ENCODE measurements at places on chromosomes 11 and 22. TPM values are rescaled to one million over a fixed set of nuclear protein-coding genes. Genes with fewer than 3 reads are reported as not detected.

- peak overlapping the region; percentile 86 for H3K4me3 ChIP-seq
- H3K36me3 ChIP-seq: peaks cover 5% of the 10 kb centered on the region
- no peaks in the 10 kb centered on the region for H3K27me3 ChIP-seq
- no peak for DNase-seq
- peaks cover 24% of the 10 kb centered on the region for H3K4me1 ChIP-seq
- H3K27ac ChIP-seq: no peak overlapping the region
Measured at GRCh38 chr11:119423509-119424254, 710 bp upstream of the THY1 start.

GRCh38 chr11:121551463-121551862 lies 98.7 kb upstream of the SORL1-AS1 start:
- no peaks in the 10 kb centered on the region for H3K36me3 ChIP-seq
- no peak overlapping the region for H3K4me3 ChIP-seq
- no peaks in the 10 kb centered on the region for H3K4me1 ChIP-seq

Gene ADAMTS8
- 0.20 TPM for total RNA-seq

Gene OR4A16
- not detected for total RNA-seq

GRCh38 chr22:35148866-35149548 lies 83.0 kb downstream of the ISX start:
- no peaks in the 10 kb centered on the region for H3K27me3 ChIP-seq
- H3K4me1 ChIP-seq: no peaks in the 10 kb centered on the region
- no peak overlapping the region for H3K27ac ChIP-seq
- H3K4me3 ChIP-seq: no peak overlapping the region

GRCh38 chr11:3933165-3933628 lies 77.7 kb downstream of the STIM1 start:
- no peaks in the 10 kb centered on the region for H3K27me3 ChIP-seq
- no peaks in the 10 kb centered on the region for H3K36me3 ChIP-seq
- H3K4me3 ChIP-seq: no peak overlapping the region
- DNase-seq: no peak
- no peak overlapping the region for H3K27ac ChIP-seq
- no peaks in the 10 kb centered on the region for H3K4me1 ChIP-seq

Gene BACE1
- total RNA-seq: 32.6 TPM

DNA sequence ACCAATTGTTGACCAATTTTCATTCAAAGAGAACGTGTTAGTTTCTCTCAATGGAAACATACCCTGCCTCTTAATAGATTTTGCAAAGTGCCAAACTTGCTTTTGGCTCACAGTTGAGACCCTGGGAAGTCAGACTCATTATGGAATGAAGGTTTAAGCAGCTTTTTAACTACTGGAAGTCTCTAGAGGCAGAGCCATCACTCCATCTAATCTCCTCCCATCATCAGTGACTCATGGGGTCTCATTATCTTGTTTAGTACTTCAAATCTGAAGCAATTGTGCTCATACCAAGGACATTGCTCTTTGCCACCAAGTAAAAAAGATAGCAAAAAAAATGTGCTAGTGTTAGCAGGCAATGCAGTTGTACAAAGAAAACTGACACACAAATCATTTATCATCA lies 537.1 kb upstream of the LRRC4C start:
- no peaks in the 10 kb centered on the region for H3K4me1 ChIP-seq
- no peaks in the 10 kb centered on the region for H3K36me3 ChIP-seq
- H3K27me3 ChIP-seq: no peaks in the 10 kb centered on the region
- H3K27ac ChIP-seq: no peak overlapping the region
- no peak overlapping the region for H3K4me3 ChIP-seq
- no peak for DNase-seq

DNA sequence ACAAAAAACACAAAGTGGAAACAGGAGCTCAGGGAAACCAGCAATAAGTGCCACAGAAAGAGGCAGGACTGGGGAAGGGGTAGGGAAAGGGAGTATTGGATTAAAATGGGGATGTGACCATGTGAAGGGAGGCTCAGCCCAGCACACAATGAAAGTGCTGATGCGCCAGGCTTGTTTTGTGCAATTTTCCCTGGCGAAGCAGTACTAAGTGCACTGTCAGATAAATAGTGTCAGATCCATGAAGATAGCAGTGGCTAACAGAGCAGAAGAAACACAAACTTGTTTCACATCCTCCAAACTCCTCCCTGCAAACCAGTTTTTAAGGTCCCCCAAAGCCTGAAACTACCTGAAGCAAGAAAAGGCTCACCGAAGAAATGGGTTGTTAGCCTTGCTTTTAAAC lies 50.7 kb upstream of the RAPSN start:
- no peaks in the 10 kb centered on the region for H3K4me1 ChIP-seq
- H3K27ac ChIP-seq: no peak overlapping the region
- no peak for DNase-seq
- peaks cover 2% of the 10 kb centered on the region for H3K36me3 ChIP-seq
- no peaks in the 10 kb centered on the region for H3K27me3 ChIP-seq

DNA sequence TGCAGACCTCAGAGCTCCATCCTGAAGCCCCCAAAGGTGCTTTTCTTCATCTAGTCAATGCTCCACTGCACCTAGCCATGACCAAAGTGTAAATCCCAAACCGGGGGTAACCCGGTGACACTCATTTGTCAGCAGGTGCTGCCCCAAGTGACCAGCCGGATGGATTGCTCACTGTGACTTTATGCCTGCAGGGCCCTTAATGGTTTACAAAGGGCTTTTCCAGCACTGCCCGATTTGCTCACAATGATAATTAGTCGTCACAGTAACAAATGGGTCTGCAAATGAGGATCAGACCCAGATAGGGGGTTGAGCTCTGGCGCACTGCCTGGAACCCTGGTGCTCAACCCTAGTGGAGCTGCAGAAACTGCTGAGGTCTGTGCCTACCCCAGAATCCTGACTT lies 45.7 kb upstream of the CD5 start:
- no peak overlapping the region for H3K27ac ChIP-seq
- H3K36me3 ChIP-seq: no peaks in the 10 kb centered on the region
- H3K27me3 ChIP-seq: no peaks in the 10 kb centered on the region
- H3K4me3 ChIP-seq: no peak overlapping the region
- peaks cover 9% of the 10 kb centered on the region for H3K4me1 ChIP-seq
